Activated CD4-positive, alpha-beta memory T cell treated with anti-CD3 and anti-CD28 coated beads for 36 hours (primary cell): ENCODE measurements at places on chromosomes 12 and 14. TPM values are rescaled to one million over a fixed set of nuclear protein-coding genes. Genes with fewer than 3 reads are reported as not detected.

GRCh38 chr12:62912644-62913043 lies 22.3 kb downstream of the PPM1H start:
- no peaks in the 10 kb centered on the region for H3K4me1 ChIP-seq
- no peak for DNase-seq
- H3K27me3 ChIP-seq: peaks cover 1% of the 10 kb centered on the region
- no peak overlapping the region for H3K4me3 ChIP-seq
- no peaks in the 10 kb centered on the region for H3K36me3 ChIP-seq
- H3K27ac ChIP-seq: no peak overlapping the region

- H3K4me1 ChIP-seq: no peaks in the 10 kb centered on the region
- no peak overlapping the region for H3K27ac ChIP-seq
- peaks cover 4% of the 10 kb centered on the region for H3K27me3 ChIP-seq
- no peak overlapping the region for H3K4me3 ChIP-seq
- no peak for DNase-seq
Observed at GRCh38 chr14:88137327-88137726, 132.4 kb downstream of the GPR65 start.

DNA sequence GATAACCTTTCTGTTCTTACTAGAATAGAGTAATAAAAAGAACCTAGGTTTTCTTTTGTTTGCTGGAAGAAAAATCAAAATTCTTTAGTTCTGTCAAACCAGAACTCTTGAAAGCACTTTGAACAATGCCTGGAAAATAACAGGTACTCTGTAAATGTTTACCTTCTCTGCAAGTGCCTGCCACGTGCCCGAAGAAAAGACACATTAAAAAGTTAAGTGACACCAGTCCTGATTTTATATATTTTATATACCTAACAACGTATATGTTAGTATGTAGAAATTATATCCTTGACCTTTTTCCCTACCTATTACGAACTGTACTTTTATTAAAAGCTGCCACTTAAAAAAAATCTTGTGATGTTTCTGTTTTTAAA lies 976 bp downstream of the THAP2 start:
- DNase-seq: no peak
- peak overlapping the region; percentile 97 for H3K4me3 ChIP-seq
- H3K36me3 ChIP-seq: peaks cover 35% of the 10 kb centered on the region
- peaks cover 28% of the 10 kb centered on the region for H3K4me1 ChIP-seq

GRCh38 chr12:100778967-100779590 lies 15.5 kb upstream of the ANO4 start:
- no peak for DNase-seq
- H3K4me1 ChIP-seq: no peaks in the 10 kb centered on the region
- peaks cover 2% of the 10 kb centered on the region for H3K27me3 ChIP-seq
- H3K4me3 ChIP-seq: no peak overlapping the region

Gene SPIC
- not detected for total RNA-seq

DNA sequence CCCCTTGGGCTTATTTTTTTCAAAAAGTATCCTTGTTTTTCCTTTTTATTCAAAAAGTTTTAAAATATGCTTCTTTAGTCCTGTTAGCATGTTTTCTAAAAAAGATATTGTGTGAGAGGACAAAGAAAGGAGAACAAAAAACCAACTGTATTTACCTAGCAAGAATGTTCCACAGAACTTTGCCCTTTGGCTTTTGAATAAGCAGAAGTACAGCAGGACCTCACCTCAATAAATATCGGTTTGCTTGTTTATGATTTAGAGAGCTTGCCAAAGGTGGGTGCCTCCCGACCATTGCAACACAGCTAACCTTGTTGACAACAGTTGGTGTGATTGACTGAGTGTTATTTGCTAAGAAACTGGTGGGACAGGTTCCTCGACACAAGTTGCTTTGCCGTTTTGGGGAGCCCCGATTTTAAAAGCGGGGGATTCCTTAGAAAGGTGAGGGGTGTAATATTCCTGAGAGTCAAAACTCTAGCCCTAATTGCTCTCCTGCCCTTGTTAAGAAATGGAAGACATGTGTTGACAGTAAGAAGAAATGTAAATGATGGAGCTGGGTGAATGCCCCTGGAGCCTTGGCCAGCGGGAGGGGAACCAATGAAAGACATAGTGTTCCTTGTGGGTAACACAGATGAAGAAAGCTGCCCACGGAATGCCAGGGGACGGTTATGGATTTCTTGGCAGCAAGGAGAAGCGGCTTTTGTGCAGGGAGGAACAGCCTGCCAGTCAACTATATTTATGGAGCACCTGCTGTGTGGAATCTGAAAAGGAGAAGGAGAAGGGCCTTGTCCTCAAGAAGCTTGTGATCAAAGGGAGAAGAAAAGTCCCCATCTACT lies 13.7 kb downstream of the MYBPC1 start:
- H3K27ac ChIP-seq: no peak overlapping the region
- no peak overlapping the region for H3K4me3 ChIP-seq
- H3K27me3 ChIP-seq: peaks cover 1% of the 10 kb centered on the region
- DNase-seq: no peak
- H3K4me1 ChIP-seq: peaks cover 3% of the 10 kb centered on the region
- H3K36me3 ChIP-seq: no peaks in the 10 kb centered on the region
